ENCODE measurements at places on chromosomes 13 and 19.

DNA sequence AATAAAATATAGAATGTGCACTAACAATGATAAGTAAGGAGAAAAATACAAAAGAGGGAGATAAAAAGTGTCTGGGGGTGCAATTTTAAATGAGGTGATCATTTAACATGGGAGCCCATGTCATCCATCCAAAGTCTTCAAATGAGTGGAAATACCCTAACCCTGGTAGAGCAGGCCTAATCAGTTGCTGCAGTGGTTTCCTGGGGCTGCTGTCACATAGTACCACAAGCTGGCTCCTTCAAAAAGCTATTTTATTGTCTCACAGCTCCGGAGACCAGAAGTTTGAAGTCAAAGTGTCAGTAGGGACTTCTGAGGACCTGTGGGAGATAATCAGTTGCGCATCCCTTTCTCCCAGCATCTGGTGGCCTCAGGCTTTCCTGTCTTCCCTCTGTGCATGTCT lies 717.9 kb downstream of the DIAPH3 start:
- no peak for DNase-seq

GRCh38 chr13:19984430-19985218 lies 26.1 kb downstream of the ZMYM2 start:
- no peak for DNase-seq

- DNase-seq, result no peak
Observed at GRCh38 chr13:95745752-95746151, 68.8 kb downstream of the DNAJC3 start.

- DNase-seq, result no peak
Observed at GRCh38 chr13:89920461-89920860, 1427.0 kb upstream of the MIR17HG start.

- DNase-seq, result no peak
Observed at GRCh38 chr13:91572439-91572838, 174.0 kb downstream of the GPC5 start.

GRCh38 chr19:9914315-9915207 lies 21.8 kb downstream of the OLFM2 start:
- peak; percentile 64 for DNase-seq

DNA sequence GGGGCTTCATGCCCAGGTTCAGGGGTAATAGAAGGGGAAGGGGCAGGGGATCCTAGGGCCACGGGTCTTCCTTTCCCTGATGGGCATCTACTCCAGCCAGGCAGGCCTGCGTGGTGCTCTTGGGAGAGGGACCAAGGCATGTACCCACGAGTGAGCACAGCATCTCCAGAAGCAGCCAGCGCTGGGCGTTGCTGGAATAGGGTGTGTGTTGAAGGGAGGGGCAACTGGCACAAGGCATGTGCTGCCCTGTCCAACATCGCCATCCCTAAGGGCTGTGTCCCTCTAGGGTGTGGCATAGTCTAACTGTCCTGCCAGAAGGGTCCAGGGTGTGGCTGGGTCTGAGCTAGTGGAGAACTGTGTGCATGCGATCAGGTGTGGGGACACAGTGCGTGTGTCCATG lies 2.9 kb downstream of the NOTCH3 start:
- no peak for DNase-seq

- DNase-seq, result no peak
Observed at GRCh38 chr13:74037762-74038161, 96.4 kb downstream of the KLF12 start.

DNA sequence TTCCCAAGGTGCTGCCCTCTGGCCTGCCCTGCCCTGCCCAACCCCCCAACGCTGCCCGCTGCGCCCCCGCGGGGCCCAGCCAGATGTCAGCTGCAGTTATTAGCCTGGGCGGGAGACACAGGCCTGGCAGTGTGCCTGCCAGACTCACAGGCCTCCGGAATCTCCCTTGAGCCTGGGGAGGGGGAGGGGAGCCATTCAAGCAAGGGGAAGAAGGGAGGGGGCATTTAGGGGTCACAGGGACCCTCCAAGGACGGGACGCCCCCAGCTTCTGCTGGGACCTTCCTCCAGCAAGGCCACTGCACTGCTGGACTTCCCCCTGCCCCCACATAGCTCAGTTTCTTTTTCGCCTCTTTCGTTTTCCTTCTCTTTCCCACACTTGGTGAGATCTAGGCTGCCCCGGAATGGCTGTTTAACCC lies 2.6 kb upstream of the JUNB start:
- no peak for DNase-seq

DNA sequence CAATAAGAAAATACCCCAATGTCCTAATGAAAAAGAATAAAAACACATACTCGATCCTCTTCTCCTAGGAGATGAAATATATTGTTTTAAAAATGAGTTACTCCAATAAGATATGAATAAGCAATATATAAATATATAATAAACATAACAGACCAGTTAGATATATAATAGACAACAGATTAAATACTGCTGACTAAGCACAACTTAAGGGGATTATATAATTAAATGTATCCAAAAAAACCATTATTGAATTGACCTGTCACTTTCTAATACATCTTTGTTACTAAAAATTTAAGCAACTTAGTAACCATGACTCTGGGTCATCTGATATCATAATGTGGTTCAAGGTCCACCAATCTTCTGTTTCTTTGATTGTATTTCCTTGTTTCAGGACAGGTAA lies 14.0 kb upstream of the ZNF780B start:
- DNase-seq, result no peak

- DNase-seq, result no peak
Observed at GRCh38 chr13:65656740-65657329, 1573.3 kb downstream of the PCDH9 start.

- no peak for DNase-seq
Observed at GRCh38 chr19:17937371-17937900, 4.6 kb downstream of the CCDC124 start.

DNA sequence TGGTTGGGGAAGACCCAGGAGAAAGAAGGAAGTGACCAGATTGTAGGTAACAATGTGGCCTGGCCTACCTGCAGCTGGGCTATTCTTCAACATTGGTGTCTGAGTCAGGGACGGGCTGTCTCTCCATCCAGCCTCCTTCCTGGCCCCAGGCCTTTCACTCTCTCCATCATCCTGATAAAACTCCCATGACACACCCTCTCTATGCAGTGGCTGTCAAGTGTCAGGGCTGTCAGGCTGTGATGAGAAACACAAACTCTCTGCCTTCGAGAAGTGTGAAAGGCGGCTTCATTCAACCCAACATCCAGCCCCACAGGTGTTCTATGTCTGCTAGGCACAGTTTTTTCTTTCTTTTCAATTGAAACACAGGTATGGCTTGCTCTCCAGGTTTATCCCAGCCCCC lies 153.3 kb upstream of the VSTM2B start:
- no peak for DNase-seq

- DNase-seq, result no peak
Observed at GRCh38 chr13:60016229-60016628, 147.5 kb downstream of the DIAPH3 start.

DNA sequence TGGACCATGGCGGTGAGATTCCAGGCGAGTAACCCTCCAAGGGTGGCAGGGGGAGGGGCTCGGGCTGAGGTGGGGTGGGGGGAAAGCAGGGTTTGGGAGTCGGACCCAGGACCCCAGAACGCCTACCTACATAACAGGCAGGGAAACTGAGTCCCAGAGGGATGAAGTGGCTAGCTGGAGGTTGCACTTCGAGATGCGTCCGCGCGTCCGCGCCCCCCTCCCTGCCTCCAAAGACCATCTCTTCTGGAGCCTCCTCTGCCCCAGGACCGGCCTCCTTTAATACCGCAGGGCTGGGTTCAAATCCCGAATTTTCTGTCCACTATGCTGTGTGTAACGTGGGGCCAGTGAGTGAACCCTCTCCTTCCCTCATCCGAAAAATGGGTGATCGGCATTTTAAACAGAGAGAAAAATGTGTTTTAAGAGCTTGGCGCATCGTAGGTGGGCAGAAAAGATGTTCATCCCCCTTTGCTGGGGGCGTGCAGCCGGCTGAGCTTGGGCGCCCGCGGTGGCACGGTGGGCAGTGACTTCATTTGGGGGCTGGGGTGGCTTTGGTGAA lies 13.8 kb downstream of the TJP3 start:
- DNase-seq, result no peak

DNA sequence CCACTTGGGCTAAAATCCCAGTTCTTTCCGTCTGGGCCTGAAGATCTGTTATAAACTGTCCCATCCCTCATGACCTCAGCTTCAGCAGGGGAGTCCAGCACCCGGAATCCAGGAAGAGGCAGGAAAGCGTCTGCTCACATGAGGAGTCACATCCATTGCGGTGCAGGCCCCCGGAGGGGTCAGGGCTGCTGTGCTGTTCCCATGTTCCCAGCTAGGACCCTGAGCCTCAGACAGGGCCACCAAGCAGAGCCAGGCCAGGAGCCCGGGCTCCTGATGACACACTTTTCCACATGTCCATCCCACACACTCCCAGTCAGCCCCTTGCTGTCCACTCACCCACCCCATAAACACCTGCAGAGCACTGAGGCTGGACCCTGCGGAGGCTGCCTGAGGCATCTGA lies 45.3 kb upstream of the VSTM2B start:
- no peak for DNase-seq

GRCh38 chr13:41199526-41199925 lies 5.2 kb upstream of the KBTBD7 start:
- no peak for DNase-seq

DNA sequence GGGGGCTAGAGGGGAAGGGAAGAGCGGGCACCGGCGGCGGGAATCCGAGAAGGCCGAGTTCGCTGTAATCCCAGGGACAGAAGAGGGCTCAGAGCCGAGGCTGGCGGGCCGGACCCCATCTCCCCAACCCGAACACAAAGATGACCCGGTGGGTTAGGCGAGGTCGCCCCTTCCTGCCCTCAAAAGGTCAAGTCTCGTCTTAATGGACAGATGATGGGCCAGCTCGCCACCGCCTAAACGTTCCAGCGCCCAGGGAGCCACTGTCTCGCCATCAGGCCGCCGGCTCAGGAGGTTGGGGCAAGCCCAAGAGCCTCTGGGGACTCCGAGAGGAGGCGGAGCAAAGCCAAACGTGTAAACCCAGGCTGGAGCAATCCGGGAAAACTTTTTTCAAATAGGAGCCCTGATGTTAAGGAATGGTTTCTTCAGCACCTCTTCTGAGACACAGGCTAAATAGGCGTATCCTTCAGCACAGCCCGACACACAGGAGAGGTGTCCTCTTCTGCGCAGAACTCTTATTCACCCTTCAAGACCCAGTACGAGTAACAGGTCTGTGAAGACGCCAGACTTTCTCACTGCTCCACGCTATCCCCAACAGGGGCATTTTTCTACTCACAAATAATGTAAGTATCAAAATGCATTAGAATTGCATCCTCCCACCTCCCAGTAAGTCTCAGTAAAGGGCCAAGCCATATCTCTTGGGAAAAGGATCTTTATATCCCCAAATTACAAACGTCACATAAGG lies 6.3 kb upstream of the POU4F1 start:
- DNase-seq, result no peak

DNA sequence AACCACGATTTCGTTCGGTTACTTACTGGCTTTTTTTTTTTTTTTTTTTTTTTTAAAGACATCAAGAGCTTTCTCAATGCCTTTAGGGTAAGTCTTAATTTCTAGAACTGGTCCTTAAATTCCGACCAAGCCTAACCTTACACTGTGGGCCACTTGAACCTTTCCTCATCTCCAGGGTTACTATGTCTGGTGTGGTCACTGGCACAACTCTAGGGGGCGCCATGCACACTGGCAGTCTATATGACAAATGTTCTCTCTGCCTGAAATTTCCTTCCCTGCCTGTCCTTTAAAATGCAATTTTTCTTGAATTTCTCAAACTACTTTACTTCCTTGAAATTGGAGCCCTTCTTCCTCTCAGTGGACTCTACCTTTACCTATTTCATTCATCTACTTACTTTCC lies 227.4 kb downstream of the KLF5 start:
- DNase-seq, result no peak

DNA sequence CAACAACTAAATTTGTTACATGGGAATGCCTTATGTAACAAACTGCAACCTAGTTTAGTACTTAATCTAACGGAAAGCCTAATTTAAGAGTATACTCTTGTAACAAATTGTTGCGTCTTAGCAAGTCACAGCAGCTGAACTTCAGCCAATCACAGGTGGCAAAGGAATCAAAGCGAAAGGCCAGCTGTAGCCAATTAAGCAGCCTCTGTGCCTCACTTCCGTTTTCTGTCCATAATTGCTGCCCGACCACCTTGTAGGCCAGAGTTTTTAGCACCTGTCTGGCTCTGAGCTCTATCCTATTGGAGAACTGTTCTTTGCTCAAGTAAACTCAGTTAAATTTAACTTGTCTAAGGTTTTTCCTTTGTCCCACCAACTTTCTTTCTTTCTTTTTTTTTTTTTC lies 18.1 kb upstream of the HSPH1 start:
- no peak for DNase-seq

GRCh38 chr13:110478405-110479214 lies 82.9 kb downstream of the RAB20 start:
- no peak for DNase-seq

- no peak for DNase-seq
Observed at GRCh38 chr13:26247608-26248007, 6.3 kb upstream of the CDK8 start.

DNA sequence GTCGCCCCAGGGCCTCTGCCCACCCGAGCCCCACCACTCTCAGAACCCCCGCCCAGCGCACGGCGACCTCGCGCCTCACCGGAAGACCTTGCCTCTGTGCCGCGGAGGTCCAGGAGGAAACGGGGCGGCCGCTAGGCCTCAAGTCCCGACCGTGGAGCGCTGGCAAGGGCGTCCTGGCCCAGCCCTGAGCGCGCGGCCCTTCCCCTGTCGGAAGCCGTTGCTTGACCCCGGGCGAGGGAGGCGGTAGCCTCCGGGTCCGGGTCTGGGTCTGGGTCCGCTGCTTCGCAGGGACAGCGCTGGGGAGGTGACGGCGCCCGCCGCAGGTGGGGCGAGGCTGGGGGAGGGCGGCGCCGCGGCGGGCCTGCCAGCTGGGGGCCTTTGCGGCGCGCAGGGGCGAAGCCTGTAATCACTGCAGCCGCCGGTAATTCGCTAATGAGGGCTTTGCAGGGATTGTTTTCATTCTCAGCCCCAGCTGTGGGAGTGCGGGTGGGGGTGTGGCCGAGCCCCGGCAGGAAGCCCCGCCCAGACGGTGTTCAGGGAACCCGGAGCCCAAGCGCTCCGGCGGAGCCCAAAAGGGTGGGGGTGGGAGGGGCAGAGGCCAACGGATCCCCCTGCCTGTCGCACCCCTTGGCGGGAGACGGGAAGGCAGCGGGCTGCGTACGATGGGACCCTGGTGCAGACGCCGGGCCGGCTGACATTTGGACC lies 8.6 kb downstream of the C19orf25 start:
- DNase-seq, result peak; percentile 46
